ENCODE measurements at places on chromosomes 7 and 10.

DNA sequence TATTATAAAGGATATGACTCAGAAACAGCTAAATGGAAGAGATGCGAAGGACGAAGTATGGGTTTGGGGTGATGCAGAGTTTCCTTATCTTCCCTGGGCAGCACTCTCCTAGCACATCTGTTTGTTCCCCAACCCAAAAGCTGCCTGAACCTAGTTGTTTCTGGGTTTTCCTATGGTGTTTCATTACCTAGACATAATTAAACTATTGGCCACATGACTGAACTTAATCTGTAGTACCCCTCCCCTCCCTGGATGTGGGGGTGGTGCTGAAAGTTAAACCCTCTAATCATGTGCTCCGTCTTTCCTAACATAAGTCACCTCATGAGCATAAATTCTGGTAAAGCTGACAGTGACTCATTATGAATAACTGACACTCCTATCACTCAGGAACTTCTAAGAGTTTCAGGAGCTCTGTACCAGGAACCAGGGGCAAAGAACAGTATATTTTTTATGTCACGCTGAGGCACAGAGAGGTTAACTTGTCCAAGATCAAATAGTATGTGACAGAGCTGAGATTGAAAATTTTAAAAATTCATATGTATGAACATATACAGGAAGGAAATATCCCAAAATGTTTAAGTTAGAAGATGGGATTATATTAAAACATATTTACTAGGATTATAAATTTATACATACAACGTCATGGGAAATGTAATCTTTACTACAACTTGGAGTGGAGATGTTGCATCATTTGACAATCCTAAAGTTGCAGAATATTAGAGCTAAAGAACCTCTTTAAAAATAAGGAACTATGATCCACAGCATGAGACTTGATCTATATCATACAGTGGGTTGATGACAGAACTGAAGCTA, 4.8 kb downstream of the STRIP2 start:
- no peak for DNase-seq

DNA sequence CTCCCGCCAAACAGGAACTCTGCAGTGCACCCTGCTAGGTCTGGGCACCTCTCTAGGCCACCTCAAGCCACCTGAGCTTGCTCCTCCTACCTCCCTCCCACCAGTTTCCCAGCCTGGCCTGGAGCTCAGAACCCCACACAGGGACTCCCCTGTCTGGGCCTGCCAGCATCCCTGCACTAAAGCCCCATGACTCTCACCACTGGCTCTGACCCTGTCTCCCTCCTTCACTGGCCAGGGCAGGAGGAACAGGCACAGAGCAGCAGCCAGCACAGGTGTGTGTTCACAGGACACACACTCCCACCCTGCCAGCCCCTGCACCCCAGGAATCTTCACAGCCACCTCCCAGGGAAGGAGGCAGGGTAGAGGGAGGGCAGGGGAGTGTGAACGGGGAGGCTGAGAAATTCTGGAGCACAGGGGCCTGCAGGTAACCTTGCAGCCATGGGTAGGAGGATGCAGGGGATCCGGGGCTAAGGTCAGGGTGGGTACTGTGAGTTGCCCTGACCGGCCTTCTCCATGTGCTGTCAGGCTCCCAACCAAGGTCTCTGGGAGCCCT, 13.9 kb upstream of the ANTXRL start:
- no peak for DNase-seq

GRCh38 chr10:122499012-122499411, 37.7 kb downstream of the HTRA1 start:
- DNase-seq = no peak

DNA sequence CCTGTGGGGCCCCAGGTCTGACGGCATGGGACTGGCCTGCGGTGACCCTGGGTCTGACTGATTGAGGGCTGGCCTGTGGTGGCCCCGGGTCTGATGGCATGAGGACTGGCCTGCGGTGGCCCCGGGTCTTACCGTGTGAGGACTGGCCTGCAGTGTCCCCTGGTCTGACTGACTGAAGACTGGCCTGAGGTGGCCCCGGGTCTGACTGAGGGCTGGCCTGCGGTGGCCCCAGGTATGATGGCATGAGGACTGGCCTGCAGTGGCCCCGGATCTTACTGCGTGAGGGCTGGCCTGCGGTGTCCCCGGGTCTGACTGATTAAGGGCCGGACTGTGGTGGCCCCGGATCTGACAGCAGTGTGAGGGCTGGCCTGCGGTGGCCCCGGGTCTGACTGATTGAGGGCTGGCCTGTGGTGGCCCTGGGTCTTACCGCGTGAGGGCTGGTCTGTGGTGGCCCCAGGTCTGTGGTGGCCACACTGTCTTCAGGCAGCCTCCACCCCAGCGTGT, 10.9 kb downstream of the JAKMIP3 start:
- no peak for DNase-seq

DNA sequence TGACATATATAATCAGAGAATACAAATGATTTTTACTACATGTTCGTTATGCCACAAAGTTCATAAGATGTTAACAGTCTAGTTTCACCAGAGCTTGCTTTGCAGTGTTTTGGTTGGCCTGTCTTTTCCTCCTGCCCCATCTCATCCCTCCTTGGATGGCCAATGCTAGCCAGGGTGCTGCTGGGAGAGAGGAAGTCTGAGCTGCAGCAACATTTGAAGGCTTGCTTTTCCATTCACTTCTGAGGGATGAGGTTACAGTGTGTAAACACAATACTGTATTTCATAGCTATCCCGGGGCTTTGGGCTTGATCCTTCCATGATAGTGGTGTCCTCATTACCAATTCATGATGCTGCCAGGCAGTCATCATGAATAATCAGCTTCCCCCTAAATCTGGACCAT, 170.5 kb downstream of the RAB11FIP2 start:
- no peak for DNase-seq

DNA sequence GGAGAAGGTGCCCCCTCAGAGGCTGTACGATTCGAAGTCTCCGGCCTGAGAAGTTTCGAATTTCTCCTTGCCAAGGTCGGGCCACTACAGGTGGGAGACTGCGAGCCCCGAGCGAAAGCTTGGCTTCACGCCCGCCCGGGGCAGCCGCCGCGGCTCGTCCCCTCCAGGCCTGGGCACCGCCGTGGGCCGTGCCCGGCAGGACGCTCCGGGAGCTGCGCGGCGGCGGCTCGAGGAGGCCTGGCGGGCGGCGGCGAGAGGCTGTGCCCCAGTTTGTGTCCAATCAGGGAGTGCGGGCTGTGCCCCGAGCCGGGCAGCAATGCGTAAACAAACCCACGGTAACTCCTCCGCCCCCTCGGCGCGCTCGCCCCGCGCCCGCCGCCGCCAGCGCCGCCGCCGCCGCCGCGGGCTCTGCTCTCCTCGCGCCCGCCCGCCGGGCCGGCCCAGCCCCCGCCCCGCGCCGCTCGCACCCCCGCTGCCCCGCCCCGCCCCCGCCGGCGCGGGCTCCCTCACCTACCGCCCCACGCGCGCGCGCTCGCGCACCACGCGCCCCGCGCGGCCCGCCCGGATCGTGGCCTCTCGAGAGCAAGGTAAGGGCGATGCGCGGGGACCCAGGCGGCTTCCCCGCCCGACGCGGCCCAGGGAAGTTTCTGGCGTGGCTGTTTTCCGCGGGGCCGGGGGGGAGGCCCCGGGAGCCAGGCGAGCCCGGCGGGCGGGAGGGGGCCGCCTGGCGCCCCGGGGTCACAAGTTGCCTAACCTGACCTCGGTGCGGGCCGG, 57.8 kb upstream of the PCGF5 start:
- DNase-seq = no peak

GRCh38 chr7:150823484-150824126, 23.0 kb downstream of the TMEM176A start:
- DNase-seq = no peak

DNA sequence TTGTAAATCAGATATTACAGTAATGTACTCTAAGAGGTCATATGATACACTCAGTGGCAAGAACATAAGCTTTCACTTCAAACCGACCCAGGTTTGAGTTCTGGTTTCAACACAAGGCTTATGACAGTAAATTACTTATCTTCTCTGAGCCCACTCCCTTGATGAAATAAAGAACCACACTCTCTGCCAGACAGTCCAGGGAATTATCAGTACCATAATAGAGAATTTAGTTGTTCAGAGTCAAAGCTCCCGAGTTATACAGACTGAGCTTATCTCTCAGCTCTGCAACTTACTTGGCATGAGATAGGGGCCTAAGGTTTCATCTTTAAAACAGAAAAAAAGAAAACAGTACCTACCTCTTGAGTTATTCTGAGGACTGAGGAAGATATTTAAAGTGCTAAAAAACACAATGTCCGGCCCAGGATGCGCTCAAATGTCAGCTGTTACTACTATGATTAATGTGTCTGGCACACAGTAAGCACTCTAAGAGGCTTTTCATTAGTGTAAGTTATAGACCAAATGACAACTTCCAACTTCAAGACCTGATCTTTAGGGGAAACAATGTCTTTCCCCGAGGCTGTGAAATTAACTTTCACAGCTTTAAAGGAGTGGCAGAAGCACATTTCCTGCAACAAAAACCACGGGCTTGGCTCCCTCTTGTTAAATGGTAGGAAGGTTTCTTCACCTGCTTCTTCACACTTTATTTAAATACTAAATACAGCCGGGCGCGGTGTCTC, 38.1 kb downstream of the UBE2H start:
- DNase-seq = no peak

DNA sequence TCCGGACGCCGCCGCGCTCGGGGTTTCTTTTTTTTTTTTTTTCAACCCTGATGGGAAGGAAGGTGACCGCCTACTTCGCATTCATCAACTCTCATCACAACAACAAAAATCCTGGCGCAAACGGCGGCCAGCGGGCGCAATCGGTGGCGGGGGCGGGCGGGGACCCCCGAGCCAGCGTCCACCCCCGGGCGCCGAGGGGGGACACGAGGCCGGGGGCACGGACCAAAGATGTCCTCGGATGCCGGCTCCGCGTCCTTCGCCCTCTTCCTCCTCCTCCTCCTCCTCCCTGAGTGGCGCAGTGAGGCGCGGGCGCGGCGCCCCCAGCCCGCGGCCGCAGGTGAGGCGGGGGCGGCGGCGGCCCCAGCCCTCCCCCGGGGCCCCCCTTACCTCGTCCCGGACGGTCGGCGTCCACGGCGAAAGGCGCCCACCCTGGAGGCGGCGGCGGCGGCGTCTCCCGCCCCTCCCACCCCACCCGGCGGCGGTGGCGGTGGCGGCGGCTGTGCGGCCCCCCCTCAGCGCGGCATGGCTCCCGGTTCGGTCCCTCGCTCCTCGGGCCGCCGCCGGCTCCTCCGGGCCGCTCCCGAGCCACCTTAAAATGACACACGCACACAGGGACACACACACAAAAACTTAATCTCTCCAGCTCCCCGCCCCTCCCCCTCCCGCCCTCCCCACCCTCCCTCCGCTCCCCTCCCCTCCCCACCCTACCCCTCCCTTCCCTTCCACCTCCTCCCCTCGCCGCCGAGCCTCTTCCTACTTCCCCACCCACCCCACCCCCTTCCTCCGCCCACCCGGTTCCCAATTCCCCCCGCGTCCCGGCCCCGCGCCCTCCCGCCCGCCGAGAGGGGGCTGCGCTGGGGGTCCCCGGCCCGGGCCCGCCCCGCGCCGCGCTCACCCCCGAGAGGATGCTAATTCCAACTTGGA, at the start of gene CTBP2:
TSS of gene CTBP2 (minus strand) at position 632 of the 924 bp plus-strand sequence.
- DNase-seq = no peak

GRCh38 chr7:84668116-84668515, 473.5 kb upstream of the SEMA3A start:
- DNase-seq = no peak

DNA sequence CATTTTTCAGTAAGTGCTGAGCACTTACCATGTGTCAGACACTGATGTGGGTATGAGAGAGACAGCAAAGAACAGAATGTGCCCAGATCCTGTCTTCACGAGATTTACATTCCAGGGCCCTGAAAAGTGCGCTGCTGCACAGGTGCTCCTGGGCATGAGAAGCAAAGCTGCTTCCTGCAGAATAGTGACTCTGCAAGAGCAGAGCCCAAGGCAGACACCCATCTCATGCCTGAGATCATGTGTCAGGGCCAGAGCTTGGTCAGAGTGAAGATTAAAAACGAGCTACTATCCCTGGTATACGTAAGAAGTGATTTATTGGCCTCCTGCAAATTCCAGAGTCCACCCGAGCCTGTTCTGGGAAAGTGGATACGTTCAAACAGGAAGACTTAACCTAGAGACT, 824.4 kb downstream of the GRID1 start:
- DNase-seq = no peak

DNA sequence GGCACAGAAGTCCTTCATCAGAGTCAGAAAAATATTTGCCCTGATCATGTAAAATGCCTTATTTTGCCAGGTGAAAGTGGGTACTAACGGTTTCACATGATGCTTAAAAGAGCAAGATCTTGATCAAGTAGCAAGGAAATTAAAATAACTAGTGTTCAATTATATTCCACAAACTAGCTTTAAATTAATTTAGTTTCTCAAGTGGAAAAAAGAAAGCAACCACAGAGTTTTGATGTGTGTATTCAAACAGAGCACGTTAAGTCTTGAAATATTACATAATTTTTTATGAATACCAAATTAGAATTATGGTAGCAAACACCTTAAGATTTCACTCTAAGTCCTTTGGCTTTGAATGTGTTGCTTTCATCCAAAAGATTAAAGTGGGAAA, 47.3 kb downstream of the PIP4K2A start:
- DNase-seq = no peak

DNA sequence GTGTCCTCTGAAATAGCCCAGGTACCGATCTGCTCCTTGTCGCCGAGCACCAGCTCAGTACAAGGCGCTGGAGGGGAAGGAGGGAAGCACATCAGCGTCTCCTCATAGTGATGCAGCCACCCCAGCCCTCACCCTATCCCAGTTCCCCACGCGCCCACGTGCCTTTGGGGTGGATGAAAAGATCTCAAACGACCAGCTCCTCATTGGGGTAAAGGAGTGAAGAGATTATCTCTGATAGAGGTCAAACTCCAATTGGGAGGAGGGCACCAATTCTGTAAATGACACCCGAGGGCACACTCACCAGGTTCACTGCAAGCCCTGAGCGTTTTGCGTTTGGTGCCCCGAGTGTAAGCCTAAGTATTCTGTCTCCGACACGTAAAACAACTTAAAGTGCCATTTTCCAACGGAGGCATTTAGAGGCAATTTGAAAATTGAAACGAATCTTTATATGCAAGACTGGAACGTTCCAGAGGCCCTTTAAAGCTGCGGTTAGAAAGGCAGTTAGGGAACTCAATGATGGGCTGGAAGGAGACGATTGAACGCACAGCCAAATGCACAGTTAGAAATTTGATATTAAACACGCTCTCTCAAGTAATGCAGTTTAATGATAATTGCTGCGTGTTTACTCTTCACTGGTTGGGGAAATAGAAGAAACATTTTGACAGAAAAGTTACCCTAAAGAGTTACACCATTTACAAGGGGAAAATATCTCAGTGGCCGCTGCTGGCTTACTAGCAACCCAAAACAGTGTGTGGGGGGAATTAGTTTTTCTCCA, 8.9 kb upstream of the EMX2 start:
- DNase-seq = no peak

- DNase-seq = no peak
These were observed 53.9 kb downstream of the CUBN start for GRCh38 chr10:17075533-17076359.

DNA sequence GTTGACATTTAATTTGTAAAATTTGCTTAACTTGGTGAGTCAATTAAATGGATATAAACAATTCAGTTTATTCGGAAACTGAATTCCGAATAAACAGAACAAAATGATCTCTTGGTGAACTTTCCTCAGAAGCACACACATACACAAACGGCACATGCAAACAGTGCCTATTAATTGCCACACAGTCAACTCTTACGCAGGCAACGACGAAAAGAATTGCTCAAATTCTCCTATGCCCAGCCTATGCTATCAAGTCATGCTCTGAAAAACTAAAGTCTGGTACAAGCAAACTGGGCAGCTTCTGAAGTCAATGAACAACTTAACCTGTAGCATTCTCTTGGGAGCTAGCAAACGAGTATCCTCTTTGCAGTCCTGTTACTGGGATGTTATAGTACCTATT, 38.8 kb upstream of the ASL start:
- DNase-seq = no peak

GRCh38 chr7:19442016-19442785, 266.6 kb downstream of the POLR1F start:
- no peak for DNase-seq

Data from CMK (cell line).